ENCODE measurements at places on chromosomes 11 and 22.

DNA sequence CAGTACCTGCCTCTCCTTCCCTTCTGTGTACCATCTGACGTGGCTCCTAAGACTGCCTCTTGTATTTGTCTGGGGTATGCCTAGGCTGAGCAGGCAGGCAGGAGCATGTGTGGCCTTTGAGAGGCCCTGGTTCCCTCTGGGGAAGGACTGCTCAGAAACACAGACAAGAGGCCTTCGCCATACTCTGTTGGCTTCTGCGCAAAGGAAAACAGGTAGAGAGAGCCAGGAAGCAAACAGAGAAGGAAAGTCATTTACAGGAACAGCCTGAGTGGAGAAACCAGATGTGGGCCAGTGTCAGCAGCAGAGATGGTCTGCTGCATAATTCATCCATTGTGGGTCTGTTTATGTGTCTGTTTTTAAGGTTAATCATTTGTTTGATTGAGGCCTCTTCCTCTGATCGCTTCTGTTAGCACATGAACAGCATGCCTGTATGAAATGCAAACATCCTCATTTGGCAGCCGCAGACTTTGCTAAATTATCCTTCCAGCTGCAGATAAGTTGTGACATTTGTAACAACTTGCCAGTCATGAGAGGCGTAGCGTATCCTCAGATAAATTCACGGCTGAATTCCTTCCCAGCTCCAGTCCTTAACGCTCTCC lies 119.4 kb downstream of the GALNT18 start:
- DNase-seq, result no peak

DNA sequence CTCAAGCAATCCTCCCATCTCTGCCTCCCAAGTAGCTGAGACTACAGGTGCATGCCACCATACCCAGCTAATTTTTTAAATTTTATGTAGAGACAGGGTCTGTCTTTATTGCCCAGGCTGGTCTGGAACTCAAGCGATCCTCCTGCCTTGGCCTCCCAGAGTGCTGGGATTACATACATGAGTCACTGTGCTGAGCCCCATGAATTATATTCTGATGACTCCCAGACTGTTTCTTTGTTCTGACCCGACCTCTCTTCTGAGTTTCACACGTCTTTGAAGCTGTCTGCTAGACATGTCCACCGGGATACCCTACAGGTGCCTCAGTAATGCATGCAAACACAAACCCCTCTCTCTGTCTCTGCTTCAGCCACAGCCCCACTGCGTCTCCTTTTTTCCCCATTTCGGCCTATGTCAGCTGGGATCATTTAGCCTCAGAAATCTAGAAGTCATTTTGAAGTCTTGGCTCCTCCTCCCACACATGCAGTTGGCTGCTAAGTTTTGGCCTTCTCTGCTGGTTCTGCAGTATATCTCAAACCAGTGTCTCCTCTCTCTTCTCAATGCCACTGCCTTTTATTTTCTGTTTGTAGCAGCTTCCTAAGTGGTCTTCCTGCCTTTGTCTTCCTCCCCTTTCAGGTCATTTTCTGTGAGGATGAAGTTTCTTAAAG lies 4.8 kb downstream of the VPS26B start:
- DNase-seq, result no peak

GRCh38 chr11:27837895-27838563 lies 137.8 kb upstream of the BDNF start:
- no peak for DNase-seq

DNA sequence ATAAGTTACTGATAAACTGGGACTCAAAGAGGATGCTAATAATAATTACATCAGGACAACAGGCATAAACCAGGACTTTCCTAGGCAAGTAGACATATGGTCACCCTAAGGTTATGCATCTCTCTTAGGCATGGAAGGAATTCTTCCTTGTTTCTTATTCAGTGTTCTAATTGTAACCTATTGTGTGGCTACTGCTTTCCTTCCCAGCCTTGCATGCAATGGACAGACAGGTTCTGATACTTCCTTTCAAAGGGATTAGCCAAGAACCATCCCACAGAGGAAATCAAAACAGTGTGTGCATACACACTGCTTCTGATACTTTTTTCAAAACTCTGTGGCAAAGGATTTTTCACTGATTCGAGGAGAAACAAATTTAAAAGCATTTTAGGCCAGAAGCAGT lies 48.3 kb downstream of the RRAS2 start:
- no peak for DNase-seq

DNA sequence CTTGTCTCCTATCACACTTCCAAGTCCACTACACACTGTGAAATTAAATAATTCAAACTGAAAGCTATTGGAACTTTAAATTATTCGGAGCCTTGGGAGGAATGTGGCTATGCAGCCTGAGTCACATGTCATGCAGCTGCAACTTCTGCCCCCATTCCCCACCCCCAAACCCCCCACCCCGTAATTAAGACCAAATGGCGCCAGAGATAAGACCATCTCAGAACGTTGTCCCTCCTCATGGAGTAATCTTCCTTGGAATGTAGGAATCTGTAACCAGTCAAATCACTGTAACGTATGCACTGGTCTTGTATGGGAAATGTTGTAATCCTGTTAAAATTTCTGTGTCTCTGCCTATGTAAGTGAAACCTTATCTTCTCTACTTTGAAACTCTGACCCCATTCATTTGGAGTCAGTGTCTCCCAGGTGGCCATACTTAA lies 37.0 kb downstream of the GAB2 start:
- DNase-seq, result no peak

- no peak for DNase-seq
Observed at GRCh38 chr22:45692549-45692948, 20.9 kb downstream of the ATXN10 start.

DNA sequence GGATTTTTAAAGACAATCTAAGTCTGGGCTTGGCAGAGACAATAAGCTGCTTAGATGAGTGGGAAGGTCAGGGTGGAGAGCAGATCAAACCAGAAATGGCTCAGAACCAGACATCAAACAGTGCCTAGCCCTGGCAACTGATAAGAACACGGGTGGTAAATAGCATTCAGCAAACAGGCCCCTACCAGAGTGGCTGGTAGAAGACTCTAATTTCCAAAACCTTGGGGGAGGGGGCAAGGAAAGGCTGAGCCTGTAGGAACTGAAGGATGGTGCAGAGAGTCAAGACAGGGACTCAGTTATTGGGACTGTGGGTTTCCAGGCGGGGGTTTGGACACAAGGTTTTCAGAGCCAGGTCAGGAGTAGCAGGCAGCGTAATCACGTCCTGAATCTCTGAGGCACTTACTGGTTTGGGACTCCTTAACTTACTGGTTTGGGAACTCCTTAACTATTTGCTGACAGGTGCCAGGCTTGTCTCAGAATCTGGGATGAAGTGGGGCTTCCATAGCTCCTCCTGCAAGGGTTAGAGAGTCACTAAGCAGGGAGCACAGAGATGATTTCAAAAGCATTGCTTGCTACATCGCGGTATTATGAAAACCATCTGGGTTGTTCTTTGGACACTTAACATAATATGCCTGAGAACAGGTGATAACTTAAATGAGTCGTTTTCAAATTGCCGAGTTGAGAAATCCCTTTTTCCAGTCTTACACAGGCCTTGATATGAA lies 5.7 kb upstream of the ABTB2 start:
- no peak for DNase-seq

GRCh38 chr22:47119181-47119580 lies 356.7 kb downstream of the TBC1D22A start:
- no peak for DNase-seq

- DNase-seq, result no peak
Observed at GRCh38 chr11:60927600-60927999, 3.3 kb downstream of the TMEM132A start.

DNA sequence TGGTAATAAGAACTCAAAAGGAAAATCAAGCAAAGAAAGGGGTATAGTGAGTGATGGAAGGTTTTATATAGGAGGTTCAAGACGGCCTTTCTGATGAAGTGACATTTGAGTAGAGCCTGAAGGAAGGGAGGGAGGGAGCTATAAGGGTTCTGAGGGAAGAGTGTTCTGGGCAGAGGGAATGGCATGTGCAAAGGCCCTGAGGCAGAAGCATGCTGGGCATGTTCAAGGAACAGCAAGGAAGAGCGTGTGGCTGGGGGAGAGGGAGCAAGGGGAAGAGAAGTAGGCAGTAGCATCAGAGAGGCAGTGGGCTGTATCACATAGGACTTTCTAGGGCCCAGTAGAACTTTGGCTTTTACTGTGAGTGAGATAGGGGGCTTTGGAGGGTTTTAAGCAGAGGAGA lies 108.9 kb upstream of the NAV2 start:
- no peak for DNase-seq

DNA sequence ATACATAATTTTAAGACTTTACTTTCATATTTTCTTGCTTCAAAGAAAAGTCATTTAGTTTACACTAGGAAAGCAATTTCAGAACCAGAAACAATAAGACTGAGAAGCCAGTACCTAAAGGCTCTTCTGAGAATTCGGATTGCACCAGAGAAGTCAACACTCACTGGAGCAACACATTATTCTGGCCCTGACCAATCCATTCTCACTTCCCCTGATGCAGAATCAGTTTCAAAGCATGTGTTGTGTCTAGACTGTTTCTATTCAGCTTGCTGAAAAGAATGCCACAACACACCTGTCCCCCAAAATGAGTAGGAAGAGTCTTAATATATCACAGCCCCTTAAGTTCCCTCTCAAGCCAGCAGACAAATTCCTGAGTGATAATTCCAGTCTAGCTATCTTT lies 1074.3 kb upstream of the TENM4 start:
- DNase-seq, result no peak

DNA sequence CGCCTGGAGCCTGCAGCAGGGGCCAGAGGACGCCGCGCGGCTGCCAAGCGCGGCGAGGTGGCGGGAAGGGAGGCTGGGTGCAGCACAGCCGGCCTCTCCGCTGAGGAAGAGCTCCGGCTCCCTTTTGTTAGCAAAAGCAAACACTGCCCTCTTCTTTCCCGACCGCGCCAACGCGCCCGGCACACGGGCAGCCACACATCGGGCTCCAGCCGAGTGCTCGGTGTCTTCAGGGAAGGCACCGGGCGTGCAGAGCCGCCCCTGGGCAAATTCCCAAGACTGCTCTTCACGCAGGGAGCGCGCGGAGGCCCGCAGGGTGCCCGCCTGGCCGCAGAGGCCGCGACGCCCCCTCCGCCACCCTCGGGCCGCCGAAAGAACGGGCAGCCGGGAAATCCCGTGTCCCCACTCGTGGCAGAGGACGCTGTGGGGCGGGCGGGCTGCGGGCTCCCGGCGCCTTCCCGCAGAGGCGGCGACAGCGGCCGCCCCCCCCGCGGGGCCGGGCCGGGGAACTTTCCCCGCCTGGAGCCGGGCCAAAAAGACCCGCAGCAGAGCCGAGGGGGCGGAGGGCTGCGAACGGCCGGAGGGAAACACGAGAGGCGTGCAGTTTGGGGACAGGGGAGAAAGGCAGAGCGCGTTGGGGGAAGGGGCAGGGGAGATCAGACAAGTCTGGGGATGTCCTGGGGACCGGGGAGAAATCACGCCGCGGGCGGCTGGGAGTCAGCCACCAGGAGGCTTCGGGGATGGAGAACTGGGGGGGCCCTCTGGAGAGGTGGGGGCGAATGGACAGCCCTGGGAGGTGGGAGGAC lies 931 bp downstream of the CADM1 start:
- DNase-seq, result peak; percentile 67
